ENCODE measurements at places on chromosomes 12 and 14.

- DNase-seq, result no peak
Measured at GRCh38 chr12:104463368-104463767, 6.6 kb downstream of the CHST11 start.

DNA sequence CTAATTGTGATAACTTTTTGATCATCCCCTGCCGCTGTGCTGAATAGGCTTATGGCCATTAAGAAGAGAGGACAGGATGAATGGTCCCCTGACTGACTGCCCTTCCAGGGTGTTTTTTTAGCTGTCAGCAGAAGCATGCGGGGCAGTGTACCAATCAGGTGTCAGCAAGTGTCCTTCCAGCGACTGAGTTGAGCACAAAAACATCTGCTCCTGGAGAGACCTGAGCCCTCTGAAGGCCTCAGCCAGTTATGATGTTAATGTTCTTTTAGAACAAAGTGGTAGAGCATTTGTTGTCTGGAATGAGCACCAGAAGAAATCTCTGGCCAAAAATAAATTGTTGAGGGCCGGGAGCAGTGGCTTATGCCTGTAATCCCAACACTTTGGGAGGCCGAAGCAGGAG lies 37.5 kb downstream of the P2RX7 start:
- DNase-seq, result no peak

DNA sequence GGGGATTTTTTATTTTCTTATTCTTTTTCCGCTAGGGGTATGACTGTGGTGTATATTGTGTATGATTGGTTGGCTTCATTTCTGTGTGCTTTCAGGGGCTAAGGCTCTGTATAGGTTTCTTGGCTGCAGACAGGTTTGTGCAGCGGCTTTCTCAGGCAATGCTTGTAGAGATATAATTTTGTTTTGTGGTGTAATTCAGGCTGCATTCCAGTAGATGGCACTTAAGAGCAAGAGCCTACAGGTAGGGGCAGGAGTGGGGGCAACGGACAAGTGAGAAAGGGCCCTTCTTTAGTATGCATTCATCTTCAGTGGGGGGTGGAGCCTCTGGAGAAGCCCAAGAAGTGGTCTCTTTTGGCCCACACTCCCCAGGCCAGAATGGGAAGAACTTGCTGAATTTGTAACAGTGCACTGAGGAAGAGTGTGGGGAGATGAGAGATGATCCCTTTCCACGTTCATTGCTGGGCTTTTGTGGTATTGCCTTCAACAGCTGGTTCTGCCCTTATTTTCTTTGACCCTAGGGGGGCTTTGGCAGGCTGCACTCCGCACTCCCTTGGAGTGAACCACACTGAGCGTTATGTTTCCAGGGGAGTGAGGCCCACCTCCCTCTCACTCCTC lies 78.6 kb downstream of the IFNG-AS1 start:
- DNase-seq, result no peak

DNA sequence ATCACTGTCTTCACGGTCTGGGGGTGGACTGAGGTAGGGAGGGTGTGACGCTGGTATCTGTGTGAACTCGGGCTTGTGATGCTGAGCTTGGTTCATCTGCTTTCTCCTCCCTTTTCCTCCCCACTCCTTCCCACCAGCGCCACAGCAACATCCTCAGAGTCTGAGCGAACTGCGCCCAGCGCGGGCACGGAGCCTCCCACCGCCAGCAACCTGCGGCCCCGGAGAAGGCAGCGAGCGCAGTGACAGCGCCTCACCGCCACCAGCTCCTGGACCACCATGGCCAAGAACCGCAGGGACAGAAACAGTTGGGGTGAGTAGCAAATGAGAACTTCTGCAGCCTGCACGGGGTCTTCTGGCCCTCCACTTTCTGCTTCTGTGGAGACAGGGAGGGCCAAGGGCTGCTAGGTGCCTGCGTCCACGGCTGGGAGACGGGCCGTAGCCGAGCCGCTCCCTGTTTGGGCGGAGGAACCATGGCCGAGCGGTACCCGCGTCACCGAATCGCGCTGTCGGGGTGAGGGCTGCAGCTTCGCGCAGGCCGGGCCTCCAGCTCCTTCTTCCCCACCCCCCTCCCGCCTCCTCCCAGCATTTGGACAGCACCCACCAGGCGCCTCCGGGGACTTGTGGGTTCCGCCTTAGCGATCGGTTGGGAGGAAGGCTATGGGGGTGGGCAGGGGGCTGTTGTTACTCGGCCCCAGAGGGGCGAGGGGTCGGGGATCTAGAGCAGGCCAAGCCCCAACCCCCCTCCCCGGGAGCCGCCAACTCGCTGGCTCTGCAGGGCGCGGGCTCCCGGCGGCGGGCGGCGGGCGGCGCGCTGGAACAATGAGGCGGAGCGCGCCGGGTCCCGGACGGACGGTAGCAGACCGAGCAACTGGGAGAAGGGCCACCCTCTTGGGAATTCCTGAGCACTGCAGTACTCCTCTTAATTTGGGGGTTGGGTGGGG lies at the start of gene ATL1:
Gene ATL1, plus strand, starts transcription at position 156 of the 941 bp plus-strand sequence. Its CDS starts 121 bp downstream, at position 277.
- DNase-seq, result peak; percentile 64

- peak; percentile 42 for DNase-seq
Measured at GRCh38 chr12:100672075-100672592, 98.7 kb downstream of the GAS2L3 start.

GRCh38 chr12:123617144-123617543 lies 15.2 kb downstream of the DDX55 start:
- no peak for DNase-seq

DNA sequence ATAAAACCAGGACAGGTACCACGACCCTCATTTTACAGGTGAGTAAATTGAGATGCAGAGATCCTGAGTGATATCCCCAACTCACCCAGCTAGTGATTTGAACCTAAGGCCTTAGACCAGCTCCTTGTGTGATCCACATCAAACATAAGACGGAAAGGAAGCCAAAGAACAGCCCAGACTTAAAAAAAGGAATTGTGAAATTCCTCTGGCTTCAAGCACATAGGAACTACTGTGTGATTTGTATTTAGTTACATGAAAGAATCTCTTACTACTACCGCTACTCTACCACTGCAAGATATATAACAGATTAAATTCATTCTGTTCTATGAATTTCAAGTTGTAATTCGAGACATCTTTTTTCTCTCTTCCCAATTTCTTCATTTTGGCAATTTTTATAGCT lies 10.5 kb downstream of the E2F7 start:
- no peak for DNase-seq

DNA sequence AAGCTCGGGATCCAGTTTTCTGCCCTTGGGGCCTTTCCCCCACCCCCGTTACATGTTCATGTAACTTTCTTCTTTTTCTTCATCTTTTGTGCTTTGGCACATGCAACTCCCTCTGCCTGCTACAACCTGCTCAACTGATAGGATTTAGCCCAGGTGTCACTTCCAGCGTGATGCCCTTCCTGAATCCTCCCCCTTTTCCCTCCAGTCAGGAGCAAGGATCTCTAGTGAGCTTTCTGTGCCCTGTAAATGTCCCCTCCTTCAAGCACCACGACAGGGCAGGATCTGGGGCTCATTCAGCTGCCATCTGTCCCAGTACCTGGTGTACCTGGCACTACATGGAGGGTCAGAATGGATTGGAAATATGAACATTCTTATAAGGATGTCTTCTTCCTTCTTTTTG lies 15.3 kb downstream of the PELI2 start:
- DNase-seq, result no peak

- DNase-seq, result no peak
Measured at GRCh38 chr12:79128956-79129355, 264.4 kb downstream of the SYT1 start.

- DNase-seq, result no peak
Measured at GRCh38 chr12:58302487-58303011, 361.2 kb downstream of the ATP23 start.

GRCh38 chr12:55336002-55336401 lies 5.5 kb downstream of the OR6C3 start:
- no peak for DNase-seq

- no peak for DNase-seq
Measured at GRCh38 chr12:2344885-2345284, 292.1 kb downstream of the CACNA1C start.

DNA sequence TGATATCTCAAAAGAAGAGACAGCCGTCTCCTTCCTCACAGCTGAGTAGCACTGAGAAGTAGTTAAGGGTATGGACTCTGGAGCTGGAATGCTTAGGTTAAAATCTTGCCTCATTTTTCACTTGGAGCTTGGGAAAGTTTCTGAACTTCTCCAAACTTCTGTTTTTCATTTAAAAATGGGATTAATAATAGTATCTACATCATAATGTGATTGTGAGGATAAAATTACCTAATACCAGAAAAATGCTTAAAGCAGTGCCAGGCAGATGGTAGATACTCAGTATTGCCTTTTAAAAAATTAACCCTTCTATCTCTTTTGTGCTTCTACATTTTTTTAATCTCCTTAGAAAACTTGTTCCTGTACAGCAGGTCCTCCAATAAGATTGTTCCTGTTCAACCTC lies 63.1 kb downstream of the A2M start:
- DNase-seq, result no peak

- DNase-seq, result peak; percentile 45
Measured at GRCh38 chr14:105281371-105282097, 19.3 kb downstream of the BRF1 start.
